CD8-positive, alpha-beta T cell (primary cell): ENCODE measurements at places on chromosomes 7 and 10.

GRCh38 chr7:148906707-148907498 lies 22.8 kb upstream of the EZH2 start:
- no peak for DNase-seq

DNA sequence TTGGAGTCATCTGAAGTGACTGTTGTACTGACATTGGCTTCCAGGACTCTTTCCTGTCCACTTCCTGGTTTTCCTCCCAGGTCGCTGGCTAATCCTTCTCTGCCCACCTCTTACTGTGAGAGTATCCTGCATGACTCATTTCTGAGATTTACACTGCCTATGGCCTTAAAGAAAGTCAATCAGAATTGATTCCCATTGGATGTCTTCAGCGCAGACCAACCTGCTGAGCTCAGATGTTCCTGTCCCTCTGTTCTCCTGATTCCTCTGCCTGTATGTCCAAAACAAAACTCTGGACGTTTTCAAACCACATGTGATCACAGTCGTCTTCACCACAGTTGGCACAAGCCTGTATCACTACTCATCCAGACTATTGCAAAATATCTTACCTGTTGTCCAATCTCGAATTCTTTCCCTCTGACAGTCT lies 262.1 kb downstream of the CREB5 start:
- DNase-seq, result no peak

GRCh38 chr10:51972733-51973346 lies 273.4 kb upstream of the CSTF2T start:
- DNase-seq, result no peak

DNA sequence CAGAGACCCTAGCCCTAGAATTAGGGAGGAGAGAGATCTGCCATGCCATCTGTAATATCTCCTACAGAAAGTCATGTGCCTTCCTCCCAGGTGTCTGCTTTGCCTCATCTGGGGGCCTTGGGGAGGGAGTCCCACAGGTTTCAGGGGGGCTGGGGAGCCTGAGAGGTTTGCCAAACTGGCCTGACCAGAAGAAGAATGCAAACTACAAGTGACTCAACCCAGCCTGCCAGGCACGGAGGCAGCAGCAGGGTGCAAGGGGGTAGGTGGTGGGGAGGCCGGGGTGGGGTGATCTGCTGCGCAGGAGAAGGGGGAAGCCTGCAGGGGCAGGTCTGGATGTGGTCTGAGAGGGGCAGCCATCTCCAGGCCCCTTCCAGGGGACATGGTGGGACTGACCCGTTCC lies 9.6 kb upstream of the TRIM8 start:
- DNase-seq, result no peak

- DNase-seq, result no peak
Observed at GRCh38 chr7:116577320-116577871, 52.6 kb downstream of the CAV1 start.

GRCh38 chr7:107945332-107945731 lies 54.3 kb downstream of the DLD start:
- DNase-seq, result no peak

DNA sequence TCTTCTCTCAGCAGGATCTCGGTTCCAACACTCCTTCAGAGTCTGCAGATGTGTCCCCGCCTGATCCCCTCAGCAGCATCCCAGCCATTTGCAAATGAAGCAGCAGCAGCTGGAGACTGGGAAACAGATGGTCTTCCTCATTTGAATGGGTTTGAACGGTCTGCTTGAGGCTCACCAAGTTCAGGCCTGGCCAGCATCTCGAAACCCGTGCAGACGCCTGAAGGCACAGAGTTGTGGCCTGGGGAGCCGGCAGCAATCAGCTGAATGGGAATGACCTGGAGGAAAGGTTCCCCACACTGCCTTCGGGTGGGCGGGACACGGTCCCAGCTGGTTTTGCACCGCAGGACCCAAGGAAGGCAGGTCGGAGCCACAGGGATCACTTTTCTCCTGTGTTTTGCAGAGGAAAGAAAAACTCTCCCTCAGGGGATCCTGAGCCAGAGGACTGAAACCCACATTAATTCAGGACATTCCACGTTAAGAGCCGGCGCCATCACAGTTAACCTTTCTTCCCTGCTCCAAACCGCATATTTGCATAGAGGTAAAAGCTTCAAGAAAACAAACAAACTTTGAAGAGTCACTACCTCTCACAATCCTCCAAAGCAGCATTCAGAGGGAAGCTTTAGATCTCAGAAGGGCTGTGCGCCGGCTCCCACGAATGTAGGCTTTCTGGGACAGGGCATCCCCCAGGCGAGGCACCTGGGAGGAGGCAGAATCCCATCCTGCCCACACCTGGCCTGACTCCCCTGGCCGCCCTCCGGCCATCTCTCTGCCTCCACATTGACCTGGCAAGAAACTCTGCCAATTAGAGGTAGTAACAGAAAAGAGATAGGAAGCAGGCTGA lies 17.7 kb downstream of the FGFR2 start:
- no peak for DNase-seq

DNA sequence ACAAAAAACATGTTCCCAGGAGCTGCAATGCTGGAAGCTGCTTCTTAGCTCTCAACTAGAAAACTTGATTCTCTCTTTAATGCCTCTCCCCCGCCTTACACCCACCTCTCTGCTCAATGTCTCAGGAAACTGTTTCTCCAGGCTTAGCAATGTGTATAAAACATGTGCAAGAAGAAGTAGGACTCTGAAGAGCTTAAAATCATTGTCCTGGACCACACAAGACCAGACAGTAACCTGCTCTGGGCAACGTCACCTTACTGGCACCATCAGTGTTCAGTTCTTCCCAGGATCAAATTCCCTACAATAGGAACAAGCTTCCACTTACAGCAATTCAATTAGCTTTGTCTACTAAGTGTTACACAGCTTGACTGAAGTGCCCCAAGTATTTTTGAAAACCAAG lies 104.9 kb downstream of the RAPGEF5 start:
- no peak for DNase-seq

DNA sequence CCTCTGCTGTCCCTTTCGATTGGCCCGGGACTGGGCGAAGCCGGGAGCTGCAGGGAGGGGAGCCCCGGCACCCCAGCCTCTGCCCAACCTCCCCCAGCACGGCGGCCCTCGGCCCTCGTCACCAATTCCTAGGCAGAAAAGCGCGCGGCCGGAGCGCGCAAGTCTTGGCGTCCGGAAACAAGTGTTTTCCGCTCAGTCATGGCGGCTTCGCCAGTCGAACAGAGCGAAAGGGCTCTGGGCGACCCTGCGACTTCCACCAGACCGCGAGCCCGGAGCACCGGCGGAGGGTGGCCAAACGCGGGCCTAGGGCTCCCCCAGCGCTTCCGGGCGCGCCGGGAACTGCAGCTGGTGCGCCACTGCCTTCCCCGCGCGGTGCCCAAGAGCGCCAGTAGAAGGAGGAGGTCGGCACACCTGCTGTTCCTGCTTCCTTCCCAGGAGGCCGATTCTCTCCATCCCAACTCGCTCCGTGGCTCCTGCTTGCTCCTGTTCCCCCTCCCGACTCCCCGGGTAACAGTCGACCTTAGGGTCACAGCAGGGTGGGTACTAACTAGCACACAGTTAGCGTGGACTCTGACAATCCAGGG lies 729.9 kb downstream of the ZWINT start:
- no peak for DNase-seq

DNA sequence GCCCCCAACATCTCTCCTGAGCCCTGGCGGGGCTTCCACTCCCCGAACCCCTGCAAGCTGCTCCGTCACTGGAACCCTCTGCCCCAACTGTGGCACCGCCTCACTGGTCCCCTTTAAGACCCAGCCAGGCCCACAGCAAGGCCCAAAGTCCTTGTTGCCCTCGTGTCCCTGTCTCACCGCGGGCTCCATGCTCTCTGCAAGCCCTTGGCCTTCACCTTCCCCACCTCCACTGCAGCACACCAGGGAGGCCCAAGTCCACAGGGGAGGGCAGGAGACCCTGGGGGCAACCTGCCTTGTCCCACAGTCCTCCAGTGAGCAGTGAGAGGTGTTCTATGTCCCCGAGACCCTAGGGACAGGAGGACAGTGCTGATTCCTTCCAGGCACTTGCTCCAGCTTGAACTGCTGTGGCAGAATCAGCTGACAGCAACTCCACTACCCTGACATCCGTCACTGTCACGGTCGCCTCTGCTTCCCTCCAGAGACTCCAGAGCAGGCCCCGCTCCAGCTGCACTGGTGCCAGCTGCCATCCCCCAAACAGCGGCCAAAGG lies 105.3 kb downstream of the CYTH3 start:
- no peak for DNase-seq

- DNase-seq, result peak; percentile 72
Observed at GRCh38 chr7:5694912-5695726, 86.3 kb downstream of the RNF216 start.

- DNase-seq, result peak; percentile 10
Observed at GRCh38 chr10:110568055-110568735, 700 bp downstream of the SMC3 start.

DNA sequence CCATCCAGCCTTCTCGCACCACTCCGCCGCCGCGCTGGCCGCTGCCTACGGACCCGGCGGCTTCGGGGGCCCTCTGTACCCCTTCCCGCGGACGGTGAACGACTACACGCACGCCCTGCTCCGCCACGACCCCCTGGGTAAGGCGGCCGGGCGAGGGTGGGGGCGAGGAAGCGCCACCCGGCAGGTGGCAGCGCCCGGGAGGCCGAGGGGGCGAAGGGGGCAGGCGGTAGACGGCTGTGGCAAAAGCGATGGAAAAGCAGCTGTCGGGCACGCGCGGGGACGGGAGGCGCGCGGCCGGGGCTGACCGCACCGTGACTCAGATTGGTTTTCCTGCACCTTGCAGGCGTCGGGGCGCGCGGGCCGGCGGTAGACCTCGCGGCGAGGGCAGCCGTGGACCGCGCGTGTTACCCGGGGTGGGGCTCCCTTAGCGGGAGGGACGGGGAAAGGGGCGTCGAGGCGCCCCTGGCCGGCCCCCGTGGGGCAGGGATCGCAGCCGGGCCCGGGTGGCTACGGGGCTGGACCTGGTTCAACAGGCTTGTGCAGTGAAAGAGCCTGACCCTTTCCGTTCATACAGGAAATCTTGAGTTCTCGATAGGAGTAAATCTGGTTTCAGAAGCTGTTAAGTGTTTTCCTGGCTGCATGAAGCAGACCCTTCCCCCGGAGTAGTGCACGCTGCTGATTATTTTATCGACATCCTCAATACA lies 608 bp downstream of the HHEX start:
- DNase-seq, result peak; percentile 65

- DNase-seq, result no peak
Observed at GRCh38 chr10:34845070-34845469, 30.0 kb upstream of the PARD3 start.

DNA sequence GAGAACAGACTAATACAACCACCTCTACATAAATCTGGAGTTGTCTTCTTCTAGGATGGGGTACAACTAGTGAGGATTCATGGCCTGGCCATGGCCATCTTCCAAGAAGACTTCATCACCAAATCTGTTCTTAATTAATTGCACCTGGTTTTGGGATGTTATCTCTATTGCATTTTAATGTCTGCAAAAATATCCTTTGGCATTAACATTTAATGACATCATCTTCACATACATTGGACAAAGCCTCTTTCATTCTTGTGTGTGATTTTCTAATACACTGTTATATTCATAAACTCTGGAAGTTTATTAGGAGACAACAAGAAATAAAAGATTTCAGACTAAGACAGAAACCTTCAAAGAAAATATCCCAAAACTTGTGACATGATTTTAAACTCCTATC lies 124.2 kb upstream of the ABCB5 start:
- no peak for DNase-seq

GRCh38 chr10:121043124-121043849 lies 192.1 kb downstream of the WDR11 start:
- no peak for DNase-seq

DNA sequence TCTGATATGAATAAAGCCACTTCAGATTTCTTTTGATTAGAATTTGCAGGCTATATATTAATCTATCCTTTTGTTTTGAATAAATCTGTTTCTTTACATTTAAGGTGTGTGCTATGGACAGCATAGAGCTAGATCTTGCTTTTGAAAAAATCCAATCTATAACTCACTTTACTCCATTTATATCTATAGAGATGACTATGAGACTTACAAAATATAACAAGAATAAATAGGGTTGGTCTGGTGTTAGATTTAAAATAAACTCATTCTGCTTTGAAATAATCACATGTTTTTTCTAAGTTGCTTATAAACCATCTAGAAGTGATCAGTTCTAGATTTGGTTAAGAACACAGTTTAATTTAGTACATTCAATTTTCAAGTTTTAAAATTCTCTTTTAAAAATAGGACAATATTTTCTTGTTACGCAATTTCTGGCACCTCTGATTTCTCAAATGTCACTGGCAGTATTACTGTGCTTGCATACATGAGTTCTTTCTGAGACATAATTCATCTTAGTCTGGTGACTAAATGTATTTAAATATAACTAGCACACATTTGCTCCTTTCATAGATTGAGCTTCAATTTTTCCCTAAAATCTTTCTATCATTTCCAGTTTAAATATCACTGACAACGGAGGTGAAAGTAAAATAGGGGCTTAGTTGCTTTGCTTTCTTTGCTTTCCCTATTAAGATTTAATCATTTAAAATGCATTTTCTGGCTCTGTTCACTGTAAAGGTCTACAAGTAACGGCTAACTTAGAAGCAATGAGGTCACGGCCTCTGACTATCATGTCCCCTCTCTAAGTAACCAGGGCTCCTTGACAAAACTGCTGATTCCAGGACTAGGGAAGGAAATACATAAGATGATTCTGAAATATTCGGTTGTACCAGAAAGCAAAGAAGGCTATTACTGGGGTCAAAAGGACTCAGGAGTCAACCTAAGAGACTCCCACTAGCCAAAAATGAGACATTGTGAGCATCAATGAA lies 89.3 kb downstream of the ICA1 start:
- DNase-seq, result no peak

GRCh38 chr7:9796241-9796640 lies 1177.4 kb upstream of the PHF14 start:
- DNase-seq, result no peak

DNA sequence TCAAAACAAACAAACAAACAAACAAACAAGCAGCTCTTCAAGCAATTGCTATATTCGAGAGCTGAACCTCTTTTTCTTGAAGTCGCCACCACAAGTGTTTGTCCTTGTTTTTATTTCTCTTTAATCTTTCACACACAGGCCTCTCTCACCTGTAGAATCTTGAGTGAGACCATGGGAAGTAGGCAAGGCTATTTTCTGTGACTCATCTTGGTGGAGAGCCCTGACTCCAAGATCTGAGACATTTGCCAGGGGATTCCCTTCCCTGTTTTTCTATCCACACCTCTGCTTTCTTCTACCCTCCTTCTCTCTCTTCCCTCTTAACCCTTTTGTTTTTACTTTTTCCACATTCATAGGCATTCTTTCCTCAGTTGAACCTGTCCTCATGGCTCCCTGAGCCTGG lies 8.0 kb upstream of the TAS2R60 start:
- DNase-seq, result no peak

DNA sequence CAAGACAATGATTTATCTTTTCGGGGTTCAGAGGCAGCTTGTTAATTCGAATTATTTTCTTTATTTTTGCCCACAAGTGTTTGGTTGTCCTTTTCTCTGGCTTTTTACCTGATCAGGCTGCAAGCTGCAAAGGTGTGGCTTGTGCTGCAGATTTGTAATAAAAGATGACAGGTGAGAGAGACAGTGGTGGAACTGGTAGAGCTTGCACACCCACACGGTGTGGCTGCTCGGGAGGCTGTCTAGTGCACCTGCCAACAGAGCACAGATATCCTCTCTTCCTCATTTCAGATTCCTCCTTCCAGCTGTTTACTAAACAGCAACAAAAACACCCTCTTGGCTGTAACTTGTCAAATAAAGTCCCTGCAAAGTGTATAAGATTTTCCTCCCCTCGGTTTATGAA lies 9.2 kb downstream of the GJD4 start:
- no peak for DNase-seq

GRCh38 chr10:103007017-103007416 lies 88.9 kb downstream of the CNNM2 start:
- DNase-seq, result no peak
